Activated CD4-positive, CD25-positive, alpha-beta regulatory T cell (primary cell): ENCODE measurements at places on chromosomes 16 and 17.

GRCh38 chr17:10062691-10063385 lies 135.6 kb downstream of the GAS7 start:
- no peak for DNase-seq

DNA sequence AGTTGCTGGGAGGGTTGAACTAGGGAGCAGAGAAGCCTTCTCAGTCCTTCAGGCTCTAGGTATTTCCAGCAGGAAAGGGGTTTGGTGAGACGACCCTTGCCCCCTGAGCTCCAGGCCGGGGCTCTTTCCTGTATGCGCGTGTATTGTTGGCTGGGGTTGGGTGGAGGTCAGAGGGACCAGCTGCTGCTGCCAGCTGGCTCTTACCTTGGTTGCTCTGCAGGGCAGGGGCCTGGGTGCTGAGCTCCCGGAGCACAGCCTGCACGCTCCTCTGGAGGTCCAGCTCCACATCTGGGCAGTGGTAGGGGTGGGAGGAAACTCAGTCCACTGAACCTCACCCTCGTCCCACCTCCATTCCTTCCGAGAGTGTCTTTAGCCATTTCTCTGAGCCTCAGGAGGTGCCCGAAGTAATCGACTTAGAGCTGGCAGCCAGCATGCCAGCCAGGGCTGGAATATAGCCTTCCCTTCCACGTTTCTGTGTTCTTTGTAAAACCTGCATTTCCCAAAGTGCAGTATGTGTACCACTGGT lies 28.0 kb downstream of the PIK3R6 start:
- no peak for DNase-seq

DNA sequence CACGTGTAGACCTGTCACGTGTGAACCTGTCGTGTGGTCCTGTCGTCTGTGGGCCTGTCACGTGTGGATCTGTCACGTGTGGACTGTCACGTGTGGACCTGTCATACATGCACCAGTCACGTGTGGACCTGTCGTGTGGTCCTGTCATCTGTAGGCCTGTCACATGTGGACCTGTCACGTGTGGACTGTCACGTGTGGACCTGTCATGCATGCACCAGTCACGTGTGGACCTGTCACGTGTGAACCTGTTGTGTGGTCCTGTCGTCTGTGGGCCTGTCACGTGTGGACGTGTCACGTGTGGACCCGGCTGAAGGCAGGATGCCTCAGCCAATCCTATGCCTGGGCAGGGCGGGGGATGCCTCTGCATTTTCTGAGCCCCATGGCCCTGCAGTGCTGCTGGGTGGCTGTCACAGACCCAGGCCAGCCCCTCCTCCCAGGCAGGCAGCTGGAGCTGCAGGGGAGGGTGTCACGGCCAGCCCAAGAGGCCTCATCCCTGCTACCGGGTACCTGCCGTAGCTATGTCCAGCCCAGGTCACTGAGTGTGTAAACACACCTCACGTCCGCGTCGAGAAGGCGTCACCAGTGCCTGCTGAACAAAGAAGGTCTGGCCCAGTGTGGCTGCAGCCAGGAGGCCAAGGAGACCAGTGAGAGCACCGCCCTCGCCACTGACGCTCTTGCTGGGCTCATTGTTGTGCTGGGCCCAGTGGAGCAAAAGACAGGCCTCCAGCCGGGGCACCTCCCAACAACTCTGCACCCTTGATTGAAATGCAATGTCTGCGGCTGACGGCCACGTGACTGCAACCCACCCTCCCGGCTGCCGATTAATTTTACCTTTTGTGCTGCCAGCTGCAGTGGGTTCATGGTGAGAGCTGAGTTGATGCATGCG lies 18.6 kb upstream of the ACSF3 start:
- DNase-seq, result no peak

DNA sequence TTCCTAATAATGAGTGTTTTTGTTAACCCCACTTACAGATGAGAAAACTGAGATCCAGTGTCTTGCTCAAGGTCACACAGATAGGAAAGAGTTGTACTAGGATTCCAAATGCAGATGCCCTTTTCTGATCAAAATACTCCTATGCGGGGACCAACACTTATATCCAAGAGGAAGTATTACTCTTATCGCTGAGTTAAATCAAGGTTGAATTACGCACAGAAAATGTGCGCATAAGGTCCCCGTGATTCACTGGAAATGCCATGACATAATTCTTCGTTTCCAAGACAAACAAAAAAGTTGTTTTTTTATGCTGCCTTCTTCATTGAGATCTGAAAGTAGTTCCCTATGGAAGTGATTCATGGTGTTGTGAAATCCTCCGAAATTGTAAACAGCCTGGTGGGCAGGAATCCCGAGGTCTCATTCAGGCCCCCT lies 463.8 kb upstream of the HSBP1 start:
- no peak for DNase-seq
